ENCODE measurements at places on chromosomes 13 and 19.

DNA sequence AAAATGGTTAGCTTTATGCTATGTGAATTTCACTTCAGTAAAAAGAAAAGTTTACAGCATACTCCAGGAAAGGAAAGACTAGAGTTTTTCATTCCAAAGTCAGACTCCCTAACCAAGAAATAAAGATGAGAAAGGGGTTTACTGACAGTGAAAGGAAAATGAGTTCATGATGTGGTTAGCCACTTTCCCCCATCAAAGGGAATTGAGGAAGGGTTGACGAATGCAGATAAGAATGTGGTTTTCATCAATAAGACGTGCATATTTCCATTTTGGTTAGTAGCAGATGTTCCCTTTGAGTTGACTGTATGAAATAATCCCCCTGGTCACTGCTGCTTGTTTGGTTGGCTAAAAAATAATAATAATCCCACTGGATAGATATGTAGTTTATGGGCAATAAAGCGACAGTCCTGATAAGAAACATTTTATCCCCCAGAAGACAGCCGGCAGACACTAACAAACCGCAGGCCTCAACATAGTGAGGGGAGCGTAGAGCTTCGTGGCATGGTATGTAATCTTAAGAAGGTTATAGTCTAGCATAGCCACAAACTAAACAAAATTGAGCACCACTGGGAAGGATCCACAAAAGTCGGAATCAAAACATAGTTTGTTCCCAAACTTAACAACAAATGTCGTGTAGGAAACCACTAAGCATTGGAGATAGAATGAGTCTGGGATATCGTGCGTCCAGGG lies 114.8 kb downstream of the COL4A2 start:
- no peak for DNase-seq

DNA sequence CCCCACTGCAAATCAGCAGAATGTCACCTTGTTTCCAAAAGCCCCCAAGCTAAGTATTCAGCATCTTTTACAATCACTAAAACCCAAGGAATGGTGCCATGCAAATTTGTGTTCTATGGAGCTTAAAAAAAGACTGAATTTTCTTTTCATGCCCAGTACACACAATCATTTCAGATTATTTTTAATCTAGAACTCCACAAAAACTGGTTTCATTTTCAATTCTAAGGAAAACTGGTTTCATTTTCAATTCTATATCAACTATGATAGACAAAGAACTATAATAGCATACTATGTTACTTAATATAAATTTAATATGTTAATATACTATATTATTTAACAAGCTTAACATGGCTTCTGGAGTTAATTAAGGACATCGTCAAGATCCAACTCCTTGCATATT lies 88.4 kb upstream of the DOCK9 start:
- no peak for DNase-seq

GRCh38 chr13:24625870-24626849 lies 54.0 kb upstream of the ATP12A start:
- DNase-seq: no peak

DNA sequence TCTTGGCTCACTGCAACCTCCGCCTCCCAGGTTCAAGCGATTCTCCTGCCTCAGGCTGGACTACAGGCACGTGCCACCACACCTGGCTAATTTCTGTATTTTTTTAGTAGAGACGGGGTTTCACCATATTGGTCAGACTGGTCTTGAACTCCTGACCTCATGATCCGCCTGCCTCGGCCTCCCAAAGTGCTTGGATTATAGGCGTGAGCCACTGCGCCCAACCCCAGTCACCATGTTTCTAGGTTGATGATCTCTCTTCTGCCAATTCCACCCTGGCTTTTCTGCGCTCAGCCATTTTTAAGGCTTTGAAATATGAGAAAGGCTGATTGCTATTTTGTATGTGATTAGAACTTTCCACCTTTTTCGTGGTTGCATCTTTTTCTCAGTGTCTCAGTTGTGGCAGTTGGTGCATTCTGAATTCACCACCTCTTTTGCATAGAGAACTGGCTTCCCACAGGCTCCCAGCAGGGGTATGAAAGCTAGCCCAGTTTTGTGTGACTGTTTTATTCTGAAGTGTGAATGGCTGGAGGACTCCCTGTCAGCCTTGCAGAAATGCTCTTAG lies 15.5 kb downstream of the CEACAM1 start:
- no peak for DNase-seq

- peak; percentile 72 for DNase-seq
These were observed 1.3 kb upstream of the KCNC3 start for GRCh38 chr19:50330365-50331078.

DNA sequence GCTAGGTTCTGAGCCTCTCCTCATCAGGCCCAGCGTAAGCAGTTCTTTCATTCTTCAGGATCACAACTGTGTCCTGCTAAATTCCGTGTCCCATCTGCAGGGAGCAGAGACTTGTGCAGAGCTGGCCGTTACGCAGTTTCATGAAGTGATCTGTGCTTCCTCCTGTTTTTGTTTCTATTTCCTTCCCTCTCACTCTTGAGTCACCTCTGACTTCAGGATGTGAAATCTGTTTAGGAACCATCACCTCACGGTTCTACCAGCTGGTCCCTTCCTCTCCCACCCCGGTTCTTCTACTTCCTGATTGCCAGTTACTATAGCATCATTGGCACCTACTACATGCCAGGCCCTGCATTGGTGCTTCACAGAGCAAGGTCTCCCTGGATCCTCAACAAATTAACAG lies 8.5 kb downstream of the MAU2 start:
- DNase-seq: no peak

DNA sequence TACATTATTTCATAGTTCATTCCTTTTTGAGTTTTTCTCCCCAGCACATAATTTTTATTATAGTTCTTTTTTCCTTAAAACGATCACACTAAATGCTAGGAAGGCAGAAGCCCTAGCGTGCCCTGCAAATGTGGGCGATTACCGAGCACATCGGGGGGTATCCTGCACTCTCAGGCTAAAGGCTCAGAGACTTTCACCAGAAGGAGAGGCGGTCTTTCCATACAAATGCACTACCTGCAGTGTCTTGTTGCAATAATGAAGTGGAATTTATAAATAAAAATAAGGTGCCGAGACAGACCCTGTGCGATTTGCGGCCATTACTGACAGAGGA lies 29.3 kb upstream of the SPACA7 start:
- no peak for DNase-seq

- no peak for DNase-seq
These were observed 8.6 kb downstream of the AKAP11 start for GRCh38 chr13:42280537-42280936.

GRCh38 chr19:45568732-45569131 lies 15.9 kb downstream of the OPA3 start:
- no peak for DNase-seq

DNA sequence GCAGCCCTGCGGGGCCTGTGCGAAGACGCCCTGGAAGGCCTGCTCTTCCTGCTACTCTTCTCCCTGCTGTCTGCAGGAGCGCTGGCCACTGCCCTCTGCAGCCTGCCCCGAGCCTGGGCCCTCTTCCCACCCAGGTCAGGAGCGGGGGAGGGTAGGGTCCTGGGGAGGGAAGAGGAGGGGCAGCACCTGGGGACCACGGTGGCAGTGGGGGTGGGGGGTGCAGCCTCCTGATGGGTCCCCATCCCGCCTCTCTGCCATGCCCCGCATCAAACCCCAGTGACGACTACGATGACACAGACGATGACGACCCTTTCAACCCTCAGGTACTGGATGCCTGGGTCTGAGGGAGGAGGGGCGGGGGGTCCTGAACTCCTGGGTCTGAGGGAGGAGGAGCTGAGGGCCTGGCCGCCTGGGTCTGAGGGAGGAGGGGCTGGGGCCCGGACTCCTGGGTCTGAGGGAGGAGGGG lies 13.4 kb upstream of the LENG8 start:
- DNase-seq: no peak

GRCh38 chr13:34847766-34848165 lies 94.3 kb upstream of the NBEA start:
- peak; percentile 39 for DNase-seq

DNA sequence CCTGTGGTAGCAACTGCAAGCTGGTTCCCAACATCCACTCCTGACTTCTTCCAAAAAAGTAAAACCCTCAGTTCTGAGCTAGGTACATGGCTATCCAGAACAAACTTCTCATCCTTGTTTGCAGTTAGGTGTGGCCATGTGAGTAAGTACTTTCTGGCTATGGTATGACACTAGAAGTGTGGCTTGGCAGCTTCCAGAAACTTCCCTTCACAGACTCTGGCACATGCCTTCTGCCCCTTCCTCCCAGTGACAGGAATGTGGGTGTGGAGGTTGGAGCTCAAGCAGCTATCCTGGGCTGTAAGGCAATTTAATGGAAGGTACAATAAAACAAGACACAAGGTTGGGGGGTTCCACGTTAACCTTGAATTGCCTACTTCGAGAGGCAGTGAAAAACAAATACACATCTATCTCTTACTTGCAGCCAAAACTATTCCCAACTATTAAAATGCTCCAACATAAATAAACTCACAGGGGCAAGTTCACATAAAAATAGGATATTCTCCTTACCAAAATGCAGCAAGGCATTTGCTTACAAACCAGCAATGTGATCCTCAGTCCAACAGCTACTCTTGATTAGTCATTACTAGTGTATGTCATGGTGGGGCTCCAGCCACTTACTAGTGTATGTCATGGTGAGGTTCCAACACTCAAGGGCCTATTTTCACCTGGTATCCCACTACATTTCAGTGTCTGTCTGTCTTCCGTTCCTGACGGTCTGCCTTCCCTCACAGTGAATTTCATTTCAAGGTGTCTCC lies 3.1 kb downstream of the SMG9 start:
- no peak for DNase-seq

- no peak for DNase-seq
These were observed 1.1 kb downstream of the PPP6R1 start for GRCh38 chr19:55257461-55258420.

DNA sequence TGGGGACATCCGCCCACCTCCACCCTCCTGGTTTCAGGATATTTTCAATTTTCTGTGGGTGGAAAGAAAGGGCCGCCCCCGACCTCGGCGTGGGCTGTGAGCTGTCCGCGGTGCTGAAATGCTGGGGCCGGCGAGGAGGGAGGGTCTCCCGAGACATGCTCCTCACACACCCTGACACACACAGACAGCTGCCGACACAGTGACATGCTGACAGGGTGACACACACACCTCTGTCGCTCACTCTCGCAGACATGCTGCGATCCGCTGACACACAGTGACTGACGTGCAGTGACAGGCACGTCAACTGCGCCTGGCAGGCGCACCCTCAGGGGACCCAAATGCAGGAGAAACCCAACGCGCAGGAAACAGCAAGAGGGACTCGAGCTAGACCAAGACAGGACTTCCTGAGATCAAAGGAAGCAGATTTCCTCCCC lies 25.1 kb upstream of the MEIS3 start:
- no peak for DNase-seq

- no peak for DNase-seq
These were observed 2.6 kb upstream of the TUBA3C start for GRCh38 chr13:19184176-19184575.

DNA sequence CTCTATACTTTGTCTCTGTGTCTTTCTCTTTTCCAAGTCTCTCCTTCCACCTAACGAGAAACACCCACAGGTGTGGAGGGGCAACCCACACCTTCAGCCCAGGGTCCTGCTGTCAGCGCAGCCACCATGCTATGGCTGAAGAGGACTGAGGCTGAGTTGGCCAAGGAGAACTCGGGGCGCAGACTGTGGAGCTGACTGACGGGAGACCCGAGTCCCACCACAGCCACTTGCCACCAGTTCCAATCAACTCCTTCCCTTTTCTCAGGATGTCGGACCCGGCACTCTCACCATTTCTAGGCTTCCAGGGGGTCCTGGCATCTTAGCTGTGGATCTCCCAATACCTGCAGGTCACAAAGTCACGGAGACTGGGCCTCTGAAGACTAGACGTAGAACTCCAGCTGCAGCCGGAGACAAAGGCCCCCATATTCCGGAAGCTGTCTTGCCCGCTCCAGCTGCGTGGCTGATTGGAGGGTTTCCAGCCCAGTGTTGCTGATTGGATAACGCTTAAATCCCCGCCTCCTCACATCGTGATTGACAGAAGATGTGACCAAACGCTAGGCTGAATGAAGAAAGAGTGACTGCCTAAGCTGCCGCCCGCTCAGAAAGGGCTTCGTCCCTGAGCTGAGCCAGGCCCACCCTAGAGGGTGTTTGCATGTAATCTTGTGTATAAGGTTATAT lies 63.6 kb downstream of the ZNF429 start:
- no peak for DNase-seq

All from NCI-H187 treated with DMSO at 0.1 percent for 48 hours (cell line).